ENCODE measurements at places on chromosomes 6 and 20. TPM values are rescaled to one million over a fixed set of nuclear protein-coding genes. Genes with fewer than 3 reads are reported as not detected.

Gene ADGB
- 0.57 TPM for total RNA-seq

Gene TP53TG5
- 0.40 TPM for total RNA-seq

Gene PSORS1C2
- not detected for total RNA-seq

Gene WFDC10B
- not detected for total RNA-seq

Gene SMLR1
- not detected for total RNA-seq

Gene SPATS1
- total RNA-seq: not detected

Gene PTCRA
- not detected for total RNA-seq

Gene CCN6
- not detected for total RNA-seq

DNA sequence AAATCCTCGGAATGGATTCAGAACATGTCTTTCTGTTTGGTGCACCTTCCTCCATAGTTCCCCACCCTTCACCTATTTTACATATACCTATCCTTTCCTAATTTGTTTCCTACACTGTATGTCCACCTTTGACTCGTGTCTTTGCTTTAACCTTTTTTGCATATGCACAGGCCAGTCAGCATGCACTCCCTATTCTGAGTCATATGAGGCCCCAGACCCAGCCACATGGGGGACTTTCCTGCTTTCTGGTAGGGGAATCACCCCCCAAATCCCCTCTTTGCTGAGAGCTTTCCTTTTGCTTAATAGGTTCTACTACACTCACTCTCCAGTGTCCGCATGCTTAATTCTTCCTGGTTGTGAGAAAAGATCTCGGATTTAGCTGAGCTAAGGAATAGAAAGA, 393.8 kb upstream of the IMPG1 start:
- no peak for DNase-seq

GRCh38 chr20:39630215-39630908, 668.2 kb downstream of the DHX35 start:
- no peak for DNase-seq

DNA sequence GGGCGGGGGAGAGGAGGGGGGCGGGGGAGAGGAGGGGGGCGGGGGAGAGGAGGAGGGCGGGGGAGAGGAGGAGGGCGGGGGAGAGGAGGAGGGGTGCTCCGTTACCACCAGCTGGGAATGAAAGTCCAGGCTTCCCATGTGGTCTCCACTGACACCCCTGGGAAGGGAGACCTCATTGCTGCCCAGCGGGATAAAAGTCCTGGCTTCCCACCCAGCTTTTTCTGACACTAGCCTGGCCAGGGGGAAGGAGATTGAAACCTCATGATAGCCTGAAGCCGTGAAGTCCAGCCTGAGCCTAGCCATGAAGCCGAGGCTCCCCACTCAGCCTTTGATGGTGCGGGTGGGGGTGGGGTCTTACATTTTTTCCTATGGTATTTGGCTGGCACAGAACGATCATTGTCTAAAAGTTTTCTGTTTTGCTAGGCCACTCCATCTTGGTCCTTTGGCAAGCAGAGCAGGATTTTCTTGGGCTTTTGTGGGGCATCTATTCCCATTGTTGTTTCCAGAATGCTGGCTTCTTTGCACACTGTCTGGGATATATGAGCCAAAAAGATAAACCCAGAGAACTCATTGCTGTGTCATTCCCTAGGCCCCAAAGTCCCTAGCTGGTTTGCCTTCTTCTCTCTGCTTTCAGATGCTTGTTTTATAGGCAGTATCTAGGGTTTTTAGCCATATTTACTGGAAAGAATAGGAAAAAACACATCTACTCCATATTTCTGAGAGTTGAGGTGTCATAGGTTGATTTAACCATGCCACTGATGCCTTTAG, 67.9 kb upstream of the RNF24 start:
- DNase-seq: no peak

- DNase-seq: no peak
Measured at GRCh38 chr20:37398750-37399621, 53.0 kb downstream of the SRC start.

DNA sequence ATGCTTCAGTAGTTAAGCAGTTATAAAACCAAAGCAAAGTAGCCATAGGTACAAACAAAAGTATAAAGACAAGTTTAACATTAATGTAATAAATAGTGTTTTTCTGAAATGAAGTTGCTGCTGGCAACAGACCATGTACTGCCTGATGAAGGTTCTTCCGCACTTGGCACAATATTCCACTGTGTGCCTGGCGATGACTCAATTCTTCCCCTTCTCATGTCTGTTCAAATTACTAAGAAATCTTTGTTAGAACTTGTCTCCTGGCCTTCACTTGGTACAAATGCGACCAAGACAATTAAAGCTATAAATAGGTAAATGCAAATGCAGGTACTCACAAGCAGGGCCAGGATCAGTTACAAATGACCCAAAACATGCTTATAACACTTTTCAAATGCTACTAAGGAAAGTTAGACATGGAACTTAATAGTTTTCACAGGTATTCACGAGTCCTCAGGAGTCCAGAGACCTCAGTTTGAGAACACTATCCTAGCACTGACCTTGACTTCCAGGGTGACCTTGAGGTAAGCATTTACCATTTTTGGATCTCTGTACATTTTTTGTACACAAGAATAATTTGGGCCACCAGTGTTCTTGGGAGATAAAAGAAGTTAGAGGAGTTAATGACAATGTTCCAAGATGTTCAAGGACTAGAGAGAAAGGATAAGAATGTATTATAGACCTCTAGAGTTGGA, 8.1 kb upstream of the DDR1 start:
- DNase-seq: no peak

DNA sequence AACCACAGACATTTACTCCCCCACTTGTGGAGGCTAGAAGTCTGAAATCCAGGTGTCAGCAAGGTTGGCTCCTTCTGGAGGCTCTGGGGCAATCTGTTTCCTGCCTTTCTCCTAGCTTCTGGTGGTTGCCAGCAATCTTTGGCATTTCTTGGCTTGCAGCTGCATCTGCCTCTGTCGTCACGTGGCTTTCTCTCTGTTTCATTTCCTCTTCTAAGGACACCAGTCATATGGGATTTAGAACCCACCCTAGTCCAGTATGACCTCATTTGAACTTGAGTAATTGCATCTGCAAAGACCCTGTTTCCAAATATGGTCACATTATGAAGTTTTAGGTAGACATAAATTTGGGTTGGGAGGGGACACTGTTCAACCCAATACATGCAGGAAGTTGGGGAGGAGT, 56.2 kb upstream of the EPB41L1 start:
- peak; percentile 76 for DNase-seq

- DNase-seq: no peak
Measured at GRCh38 chr6:143279385-143279784, 171.1 kb downstream of the ADAT2 start.

GRCh38 chr20:10761232-10761631, 87.4 kb upstream of the JAG1 start:
- DNase-seq: no peak

DNA sequence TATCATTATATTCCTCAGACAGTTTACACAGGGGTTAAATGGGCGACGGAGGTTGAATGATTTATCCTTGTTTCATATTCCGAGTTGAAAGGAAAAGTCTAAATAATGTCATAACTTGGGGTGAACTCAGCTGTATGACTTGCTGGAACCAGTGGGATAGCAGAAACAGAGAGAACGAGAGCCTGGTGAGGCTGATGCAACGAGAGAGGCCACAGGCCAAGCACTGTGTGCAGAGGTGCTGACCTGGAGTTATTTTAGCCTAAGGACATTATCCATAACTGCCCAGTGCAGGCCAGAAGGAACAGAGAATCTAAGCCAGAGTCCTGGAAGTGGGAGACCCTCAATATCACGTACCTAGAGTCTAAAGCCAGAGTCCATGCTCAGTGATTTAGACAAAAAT, 394.9 kb downstream of the MAFB start:
- DNase-seq: no peak

DNA sequence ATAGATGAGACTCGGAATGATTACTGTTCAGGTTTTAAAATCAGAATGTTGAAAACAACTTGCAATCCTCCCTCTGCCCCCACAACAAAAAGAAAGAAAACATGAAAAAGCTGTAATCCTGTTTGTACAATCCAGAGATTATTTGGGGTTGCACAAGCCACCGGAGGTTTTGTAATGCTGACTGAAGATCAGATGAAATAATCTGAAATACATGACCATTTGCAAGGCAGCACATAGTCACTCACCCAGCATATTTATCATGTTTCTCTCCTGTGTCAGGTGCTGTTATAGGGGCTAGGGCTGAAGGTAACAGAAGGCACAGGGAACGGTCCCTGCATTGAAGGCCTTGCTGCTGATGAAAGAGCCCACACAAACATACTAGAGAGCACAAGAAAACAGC, 85.3 kb downstream of the SIM1 start:
- no peak for DNase-seq

DNA sequence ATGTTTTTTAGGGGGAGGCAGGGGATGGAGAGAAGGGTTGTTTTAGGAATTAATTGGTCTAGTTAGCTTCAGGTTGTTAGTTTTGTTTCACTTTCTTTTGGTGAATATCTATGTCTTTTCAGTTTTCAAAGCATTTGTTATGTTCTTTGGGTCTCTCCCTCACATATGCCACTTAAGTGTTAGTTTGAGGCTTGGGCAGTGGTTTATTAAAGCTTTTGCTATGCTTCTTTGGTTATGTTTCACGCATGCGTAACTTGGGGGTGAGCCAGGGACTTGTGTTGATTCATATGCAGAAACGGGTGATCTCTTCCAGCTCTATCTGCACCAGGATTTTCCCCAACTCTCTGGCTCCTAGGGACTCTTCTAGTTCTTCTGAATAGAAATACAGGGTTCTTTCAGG, 11.4 kb upstream of the MMS22L start:
- DNase-seq: no peak
